CD4-positive, alpha-beta T cell (primary cell): ENCODE measurements at places on chromosomes 5 and 9.

GRCh38 chr5:11432116-11432515, 472.1 kb downstream of the CTNND2 start:
- no peak for DNase-seq

DNA sequence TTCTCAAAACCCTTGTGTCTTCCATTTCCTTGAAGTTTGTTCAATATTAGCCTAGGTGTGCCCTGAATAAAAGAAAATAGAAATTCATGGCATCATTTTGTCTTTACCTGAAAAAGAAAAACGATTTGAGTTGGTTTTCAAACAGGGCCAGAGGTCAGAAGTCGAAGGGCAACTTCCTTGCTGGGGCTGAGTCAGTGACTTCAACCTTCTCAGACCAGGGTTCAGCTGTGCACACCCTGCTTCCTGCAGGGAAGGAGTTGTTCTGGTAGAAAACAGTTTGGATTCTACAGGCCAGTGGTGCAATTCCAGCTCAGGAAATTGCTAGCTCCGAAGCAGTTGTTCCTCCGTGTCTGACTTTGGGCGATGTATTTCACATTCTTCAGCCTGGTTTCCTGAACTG, 132.1 kb upstream of the SLC30A5 start:
- no peak for DNase-seq

DNA sequence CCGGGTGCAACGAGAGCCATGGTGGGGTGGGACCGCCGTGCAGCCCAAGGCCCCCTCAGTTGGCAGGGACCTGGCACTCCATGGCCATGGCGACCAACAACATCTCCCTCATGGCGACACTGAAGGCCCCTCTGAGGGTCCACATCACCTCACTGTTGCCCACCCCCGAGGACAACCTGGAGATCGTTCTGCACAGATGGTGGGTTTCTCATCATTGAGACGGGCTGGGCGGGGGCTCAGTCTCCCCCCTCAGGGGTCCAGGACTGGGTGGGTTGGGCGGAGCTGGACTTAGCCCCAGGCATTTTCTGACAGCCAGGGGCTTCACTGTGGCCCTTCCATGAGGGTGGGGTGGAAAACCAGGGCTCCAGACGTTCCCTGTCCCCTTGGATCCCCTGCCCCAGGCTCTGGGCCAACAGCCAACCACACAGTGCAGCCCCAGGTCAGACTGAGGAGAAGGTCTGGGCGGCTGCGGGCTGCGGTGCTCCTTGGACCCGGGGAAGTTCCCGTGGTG, 734 bp downstream of the PAEP start:
- DNase-seq: no peak

DNA sequence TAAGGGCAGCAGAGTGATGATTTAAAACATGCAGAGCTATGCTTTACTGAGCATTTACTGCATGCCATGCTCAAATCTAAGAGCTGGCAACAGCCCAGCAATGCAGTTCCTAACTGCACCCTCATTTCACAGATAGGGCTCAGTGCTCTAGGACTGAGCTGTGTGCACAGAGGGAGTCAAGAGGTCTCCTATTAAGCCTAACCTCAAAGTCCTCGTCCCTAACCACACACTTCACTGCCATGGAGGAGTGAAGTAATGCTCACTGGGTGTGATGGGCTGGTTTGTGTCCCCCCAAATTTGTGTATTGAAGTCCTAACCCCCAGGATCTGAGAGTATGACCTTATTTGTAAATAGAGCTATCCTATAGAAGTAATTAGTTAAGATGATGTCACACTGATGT, 25.9 kb downstream of the BARX1 start:
- no peak for DNase-seq

GRCh38 chr5:123441408-123441807, 18.2 kb upstream of the CEP120 start:
- DNase-seq: no peak
